ENCODE measurements at places on chromosomes 3 and 15. TPM values are rescaled to one million over a fixed set of nuclear protein-coding genes. Genes with fewer than 3 reads are reported as not detected.

- peak; percentile 24 for DNase-seq
Measured at GRCh38 chr3:48927928-48928327, 9.3 kb downstream of the ARIH2 start.

Gene SIDT1
- total RNA-seq: not detected

Gene CPLX3
- total RNA-seq: not detected

GRCh38 chr15:69318033-69318432 is 19.3 kb downstream of the PAQR5 start:
- no peak for DNase-seq

Gene ERICH6
- 0.18 TPM for total RNA-seq

DNA sequence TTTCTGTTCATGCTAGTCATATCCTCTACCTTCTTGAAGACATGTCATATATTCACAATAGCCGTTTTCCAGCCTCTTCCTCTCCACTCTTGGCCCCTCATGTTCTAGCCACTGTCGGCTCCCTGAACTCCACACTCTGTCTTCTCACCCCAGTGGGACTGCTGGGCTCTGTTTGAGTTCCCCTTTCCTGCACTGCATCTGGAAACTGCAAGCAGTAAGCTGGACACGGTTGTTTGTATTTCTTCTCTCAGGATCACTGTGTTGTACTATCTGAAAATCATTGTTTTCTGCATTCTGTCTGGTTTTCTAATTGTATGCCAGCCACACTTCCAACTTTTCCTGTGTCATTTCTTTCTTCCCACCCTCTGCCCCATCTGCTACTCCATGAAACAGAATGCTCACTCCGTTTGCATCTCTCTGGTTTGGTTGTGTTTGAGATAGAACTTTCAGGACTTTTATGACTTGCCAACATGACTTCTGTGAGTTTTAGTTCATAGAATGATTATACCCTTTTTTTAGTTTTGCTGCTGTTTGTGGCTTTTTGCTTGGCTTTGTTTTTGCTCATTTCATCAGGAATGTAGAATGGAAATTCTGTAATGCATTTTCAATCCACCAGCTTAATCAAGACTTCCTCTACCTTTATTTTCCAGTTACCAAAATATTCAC is 192.3 kb downstream of the PLCL2 start:
- DNase-seq: no peak

GRCh38 chr15:70859998-70860397 is 6.0 kb upstream of the LARP6 start:
- no peak for DNase-seq

GRCh38 chr15:62254137-62254934 is 89.3 kb upstream of the C2CD4B start:
- peak; percentile 80 for DNase-seq

GRCh38 chr3:195039180-195039843 is 231.6 kb downstream of the XXYLT1 start:
- no peak for DNase-seq

GRCh38 chr3:65999606-66000005 is 39.1 kb downstream of the MAGI1 start:
- DNase-seq: no peak

GRCh38 chr15:49024840-49025239 is 21.4 kb downstream of the SECISBP2L start:
- DNase-seq: no peak

Gene CCDC33
- total RNA-seq: 2.3 TPM

- peak; percentile 84 for DNase-seq
Measured at GRCh38 chr15:69758810-69759790, 306.5 kb downstream of the RPLP1 start.

Gene PCSK6
- total RNA-seq: 6.6 TPM

DNA sequence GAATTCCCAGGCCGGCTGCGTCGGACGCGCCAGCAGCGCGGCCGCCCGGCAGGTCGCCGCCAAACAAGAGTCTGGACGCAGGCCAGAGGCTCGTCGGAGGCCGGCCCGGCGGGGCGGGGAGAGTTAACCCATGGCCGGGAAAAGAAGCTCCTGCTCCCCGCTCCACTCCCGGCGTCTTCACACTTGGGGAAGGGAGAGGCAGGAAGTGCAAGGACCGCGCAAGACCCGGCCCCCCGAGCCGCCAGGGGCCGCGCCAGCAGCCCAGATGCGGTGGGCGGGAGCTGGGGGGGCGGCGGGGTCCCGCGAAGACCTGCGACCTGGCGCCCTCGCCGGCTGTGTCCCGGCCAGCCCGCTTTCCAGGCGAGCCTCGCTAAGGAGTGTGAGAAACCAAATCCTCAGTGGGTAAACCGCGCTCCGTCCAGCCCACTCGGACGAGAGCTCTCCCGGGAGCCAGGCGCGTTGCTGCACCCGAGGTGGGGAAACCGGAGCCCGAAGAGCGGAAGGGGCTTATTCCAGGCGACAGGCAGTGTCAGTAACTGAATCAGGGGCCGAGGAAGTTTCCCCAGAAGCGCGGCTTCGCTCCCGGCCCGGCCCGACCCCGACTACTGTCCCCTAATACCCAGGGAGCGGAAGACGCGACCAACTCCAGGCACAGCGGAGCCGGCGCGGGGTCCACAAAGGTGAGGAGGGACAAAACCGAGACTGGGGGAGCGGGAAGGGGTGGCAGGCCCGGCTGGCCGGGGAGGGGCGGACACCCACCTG is 721 bp downstream of the ADAMTS7 start:
- peak; percentile 71 for DNase-seq

DNA sequence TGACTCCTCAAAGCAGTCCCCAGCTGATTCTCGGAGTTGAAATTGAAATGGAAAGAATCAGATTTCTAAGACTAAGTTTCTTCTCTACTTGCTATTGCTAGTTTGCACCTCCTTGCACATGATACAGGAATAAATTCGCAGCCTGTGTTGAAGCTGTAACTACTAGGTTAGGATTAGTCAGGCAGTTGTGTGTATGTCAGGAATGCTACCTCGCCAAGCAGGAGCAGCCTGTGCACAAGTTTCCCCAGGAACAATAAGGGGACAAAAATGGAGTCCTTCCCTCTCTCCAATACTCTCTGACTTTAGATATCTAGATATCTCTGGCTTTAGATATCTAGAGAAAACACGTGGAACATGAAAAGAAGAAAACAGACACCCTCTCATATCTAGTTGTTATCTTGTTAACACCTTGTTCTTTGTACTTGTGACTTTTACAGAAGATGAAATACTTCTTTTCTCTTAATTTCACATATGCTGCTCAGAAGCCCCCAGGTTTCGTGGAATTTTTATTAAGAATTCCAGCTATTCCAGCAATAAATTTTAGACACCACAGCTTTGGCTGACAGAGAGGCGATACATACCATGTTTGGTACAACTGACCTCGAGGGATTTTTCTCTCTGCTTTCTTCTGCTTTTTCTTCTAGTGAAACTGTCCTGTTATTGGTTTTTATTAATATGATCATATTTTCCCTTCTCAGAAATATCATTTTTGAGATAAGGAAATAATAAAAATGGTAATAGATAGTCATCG is 56.1 kb upstream of the CMSS1 start:
- peak; percentile 18 for DNase-seq

- DNase-seq: no peak
Measured at GRCh38 chr3:166902374-166902773, 477.7 kb downstream of the ZBBX start.

DNA sequence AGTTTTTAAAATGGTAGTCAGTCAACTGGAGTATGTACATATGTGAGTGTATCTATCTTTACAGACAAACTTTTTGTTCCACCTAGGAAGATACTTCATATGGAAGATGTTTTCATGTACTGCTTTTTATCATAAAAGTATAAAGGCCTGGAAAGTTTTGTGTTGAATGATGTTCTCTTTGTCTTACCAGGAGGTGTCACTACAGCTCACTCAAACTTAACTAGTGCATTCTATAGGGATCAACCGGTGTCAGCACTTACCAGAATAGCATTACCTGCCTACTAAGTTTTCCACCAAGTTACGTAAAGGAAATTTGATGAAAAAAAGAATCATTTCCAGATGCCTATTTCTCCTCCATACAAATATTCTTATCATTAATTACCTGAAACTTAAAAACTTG is 522.6 kb upstream of the SEMA6D start:
- DNase-seq: peak; percentile 54

DNA sequence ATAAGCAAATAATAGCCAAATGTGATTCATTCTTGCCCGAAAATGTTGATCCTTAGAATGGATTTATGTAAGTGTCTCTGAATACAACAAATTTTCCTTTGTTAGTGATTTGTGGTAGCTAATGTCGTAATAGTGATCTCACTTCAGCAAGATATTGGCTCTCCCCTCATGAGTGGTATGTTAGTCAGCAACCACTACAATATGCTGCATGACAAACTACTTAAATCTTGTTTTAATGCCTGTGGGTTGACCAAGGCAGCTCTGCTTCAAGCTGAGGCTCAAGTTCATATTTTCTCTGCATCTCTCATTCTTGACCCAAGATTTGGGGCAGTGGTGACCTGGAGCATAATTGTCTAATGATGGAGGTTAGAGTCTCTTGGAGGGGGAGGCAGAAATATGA is 49.8 kb upstream of the GALNT15 start:
- peak; percentile 92 for DNase-seq

DNA sequence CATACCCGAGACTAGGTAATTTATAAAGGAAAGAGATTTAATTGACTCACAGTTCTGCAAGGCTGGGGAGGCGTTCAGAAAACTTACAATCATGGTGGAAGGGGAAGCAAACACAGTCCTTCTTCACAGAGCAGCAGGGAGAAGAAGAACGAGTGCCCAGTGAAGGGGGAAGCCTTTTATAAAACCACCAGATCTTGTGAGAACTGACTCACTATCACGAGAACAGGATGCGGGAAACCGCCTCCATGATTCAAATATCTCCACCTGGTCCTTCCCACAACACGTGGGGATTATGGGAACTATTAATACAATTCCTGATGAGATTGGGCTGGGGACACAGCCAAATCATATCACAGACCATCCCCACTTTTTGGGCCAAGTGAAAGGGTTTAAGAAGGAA is 58.8 kb upstream of the CTXND1 start:
- no peak for DNase-seq

Gene DNAH1
- total RNA-seq: 3.2 TPM

Gene GNAI2
- total RNA-seq: 160 TPM

Gene CRABP1
- 12.8 TPM for total RNA-seq

DNA sequence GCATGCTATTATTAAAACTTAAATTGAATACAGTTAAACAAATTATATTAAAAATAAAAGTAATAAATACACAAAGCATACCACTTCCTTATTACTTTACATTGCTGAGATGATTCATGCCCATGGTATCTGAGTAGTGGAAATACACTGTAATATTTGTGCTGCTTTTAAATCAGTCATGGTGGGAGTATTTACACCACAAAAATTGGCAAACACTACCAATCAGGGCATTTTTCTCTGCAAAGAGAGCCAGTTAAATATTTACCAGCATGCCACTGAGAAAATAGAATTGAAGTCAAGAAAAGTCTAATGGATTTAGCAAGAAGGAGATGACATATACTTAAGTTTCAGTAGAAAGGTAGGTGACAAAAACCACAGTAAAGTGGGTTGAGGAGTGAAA is 19.6 kb downstream of the PPARG start:
- DNase-seq: peak; percentile 84

- no peak for DNase-seq
Measured at GRCh38 chr15:29316422-29316821, 46.8 kb upstream of the NSMCE3 start.

Gene ATRIP
- total RNA-seq: 8.7 TPM

GRCh38 chr3:50430950-50431435 is 71.7 kb upstream of the TMEM115 start:
- DNase-seq: no peak

Gene SHC4
- 1.5 TPM for total RNA-seq

DNA sequence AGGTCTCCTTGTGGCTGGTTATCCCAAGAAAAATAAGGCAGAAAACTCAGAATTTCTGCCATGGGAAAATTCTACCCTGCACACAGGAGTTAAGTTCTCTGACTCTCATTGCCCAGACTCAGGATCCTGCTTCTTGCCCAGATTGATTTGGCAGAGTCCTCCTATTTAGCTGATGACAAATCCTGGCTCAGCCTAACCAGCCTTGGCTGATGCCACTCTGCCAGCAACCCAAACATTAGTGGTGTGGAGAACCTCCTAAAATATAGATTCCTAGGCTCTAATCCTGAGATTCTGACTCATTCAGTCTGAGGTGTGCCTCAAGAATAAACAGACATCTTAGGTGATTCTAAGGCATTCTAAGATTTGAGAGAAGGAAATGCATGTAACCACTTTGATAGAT is 60.5 kb upstream of the ACTC1 start:
- DNase-seq: peak; percentile 11

GRCh38 chr3:140509534-140509933 is 168.3 kb upstream of the TRIM42 start:
- DNase-seq: no peak

DNA sequence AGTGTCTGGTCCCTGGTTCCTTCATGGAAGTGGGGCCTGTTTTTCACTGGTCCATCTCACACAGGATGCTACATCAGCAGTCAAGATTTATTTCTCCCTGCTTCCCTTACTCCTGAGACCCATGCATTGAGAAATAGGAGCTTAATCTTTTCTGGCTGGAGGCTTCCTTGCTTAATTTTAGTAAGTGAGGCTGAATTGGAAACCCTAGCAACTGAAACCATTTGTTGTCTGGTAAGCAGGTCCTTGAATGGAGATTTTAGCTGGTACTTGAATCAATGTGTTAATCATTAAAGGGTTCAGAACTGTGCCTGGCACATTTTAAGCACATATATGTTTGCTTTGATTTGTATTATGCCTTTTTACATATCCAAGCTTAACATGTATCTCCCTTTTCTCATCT is 20.2 kb upstream of the MEF2A start:
- DNase-seq: no peak

DNA sequence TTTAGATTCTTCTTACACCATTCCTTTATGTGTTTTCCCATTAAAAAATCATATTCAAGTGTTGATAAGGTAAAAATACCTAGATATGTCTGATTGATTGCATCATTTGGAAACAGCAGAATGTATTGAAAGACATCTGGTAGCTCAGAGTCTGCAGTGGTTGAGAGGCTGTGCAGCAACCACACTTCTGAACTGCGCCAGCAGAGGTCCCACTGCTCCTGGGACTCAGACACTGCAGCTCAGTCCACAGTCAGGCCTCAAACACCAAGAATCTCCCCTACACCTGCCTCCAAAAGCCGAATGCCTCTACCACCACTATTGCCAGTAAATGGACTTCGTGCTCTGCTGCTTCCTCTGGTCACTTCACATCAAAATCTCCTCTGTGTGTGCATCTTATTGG is 176.9 kb upstream of the LMCD1 start:
- peak; percentile 78 for DNase-seq

DNA sequence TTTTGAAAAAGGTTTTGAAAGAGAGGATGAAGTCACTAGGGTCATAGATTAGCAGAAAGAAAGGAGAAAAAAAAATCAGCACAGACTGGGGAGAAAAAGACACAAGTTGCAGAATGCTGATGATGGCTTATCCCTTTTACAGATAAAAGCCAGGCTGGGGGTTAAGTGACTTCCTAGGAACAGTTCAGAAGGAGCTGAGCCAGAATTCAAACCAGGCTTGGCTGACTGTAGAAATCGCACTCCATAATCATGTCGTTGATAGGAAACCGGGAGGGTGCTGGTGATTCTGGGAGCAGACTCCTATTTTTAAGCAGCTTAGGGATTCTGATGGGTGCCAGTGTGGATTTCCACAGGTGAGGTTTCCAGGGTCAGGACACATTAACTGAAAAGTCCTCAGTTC is 159.5 kb upstream of the BHLHE40 start:
- DNase-seq: no peak
